HS-27A (cell line): ENCODE measurements at places on chromosomes 2 and 18.

- DNase-seq: no peak
Measured at GRCh38 chr2:213150315-213151097, 906 bp downstream of the IKZF2 start.

DNA sequence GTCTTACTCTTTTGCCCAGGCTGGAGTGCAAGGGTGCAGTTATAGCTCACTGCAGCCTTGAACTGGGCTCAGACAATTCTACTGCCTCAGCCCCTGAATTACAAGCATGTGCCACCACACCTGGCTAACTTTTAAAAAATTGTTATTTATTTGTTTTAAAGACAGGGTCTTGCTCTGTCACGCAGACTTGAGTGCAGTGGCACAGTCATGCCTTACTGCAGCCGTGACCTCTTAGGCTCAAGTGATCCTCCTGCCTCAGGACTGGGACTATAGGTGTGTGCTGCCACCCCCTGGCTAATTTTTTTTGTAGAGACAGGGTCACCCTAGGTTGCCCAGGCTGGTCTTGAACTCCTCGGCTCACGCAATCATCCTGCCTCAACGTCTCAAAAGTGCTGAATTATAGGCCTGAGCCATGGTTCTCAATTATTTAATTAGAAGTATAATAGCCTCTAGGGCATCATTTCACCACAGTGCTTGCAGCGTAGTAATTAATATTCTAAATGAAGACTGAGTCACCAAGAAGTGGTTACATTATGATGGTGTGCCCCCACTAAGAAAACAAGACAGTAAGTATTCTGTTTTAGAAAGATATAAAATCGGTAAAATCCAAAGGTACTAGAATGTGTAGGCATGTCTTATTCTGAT lies 69.6 kb downstream of the EML4 start:
- DNase-seq: no peak

- no peak for DNase-seq
Measured at GRCh38 chr18:11096839-11097750, 52.3 kb downstream of the PIEZO2 start.

GRCh38 chr2:4628998-4629501 lies 925.7 kb downstream of the DCDC2C start:
- DNase-seq: no peak

DNA sequence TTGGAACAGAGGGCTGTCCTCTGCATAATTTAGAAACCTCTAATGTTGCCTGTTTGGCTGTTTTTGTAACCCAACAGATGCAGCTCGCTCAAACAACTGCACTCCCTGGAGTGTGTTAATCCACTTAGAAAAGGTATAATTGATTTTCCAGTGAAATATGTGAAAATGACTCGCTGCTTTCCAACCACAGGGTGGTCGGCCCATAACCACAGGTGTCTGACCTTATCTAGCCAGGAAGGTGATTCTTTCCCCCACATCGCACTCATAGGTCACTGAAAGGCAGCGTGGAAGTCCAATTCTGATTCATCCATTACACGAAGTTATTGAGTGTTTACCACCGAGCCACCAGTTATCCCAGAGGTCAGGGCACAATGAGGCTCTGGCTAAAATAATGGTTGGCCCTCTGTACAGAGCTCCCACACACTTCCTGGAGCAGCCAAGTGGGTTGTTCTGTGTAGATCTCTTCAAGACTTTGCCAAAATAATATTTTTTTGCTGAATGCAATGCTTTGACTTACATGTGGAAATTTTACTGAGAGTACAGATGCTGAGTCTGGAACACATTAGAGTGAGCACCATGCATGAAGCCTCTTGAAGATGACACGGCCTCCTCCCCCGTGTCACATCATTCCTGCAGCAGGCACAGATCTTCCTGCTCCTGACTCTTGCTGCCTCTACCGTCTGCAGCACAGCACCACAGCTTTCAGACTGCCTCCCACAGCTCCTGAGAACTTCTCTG lies 396.2 kb downstream of the ZNF516 start:
- no peak for DNase-seq

DNA sequence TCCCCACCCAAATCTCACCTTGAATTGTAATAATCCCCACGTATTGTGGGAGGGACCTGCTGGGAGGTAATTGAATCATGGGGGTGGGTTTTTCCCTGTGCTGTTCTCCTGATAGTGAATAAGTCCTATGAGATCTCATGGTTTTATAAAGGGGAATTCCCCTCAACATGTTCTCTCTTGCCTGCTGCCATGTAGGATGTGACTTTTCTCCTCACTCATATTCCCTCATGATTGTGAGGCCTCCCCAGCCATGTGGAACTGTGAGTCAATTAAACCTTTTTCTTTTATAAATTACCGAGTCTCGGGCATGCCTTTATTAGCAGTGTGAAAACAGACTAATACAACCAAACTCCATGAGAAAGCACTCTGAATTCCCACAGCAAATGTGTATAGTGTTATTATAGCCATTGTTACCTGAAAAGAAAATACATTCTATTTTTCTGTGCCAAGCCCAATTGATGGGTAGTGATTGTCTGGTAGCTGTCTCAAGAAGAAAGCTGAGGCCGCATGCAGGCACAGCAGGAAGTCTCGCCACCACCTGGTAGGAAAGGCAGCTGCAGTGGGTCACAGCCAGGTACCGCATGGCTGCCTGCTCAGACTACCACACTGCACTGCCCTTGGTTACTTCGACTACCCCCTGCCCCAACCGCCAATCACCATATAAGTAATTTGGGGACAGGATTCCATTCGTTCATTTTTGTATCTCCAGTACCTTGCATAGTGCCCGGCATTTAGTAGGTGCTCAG lies 10.3 kb upstream of the ZBTB7C start:
- no peak for DNase-seq

- no peak for DNase-seq
Measured at GRCh38 chr2:9315280-9315847, 108.0 kb downstream of the ITGB1BP1 start.

DNA sequence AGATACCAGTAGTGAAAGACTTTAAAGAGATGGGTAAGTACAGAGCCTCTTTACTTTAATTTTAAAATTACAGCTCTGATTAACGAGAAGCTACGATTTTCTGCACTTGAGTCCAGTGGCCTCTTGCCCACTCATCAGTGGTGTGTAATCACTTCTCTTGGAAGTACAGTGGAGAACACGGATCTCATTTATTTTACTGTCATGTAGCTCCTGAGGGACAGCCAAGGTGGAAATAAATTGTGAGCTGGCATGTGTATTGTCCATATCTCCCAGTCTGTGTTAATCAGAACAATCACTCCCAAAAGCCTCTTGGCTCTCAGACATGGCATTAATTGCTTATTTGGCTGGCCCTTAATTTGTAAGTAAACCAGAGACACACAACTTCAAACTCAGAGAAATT lies 69.4 kb downstream of the LOXHD1 start:
- DNase-seq: no peak

GRCh38 chr2:182625814-182626213 lies 90.2 kb upstream of the DNAJC10 start:
- DNase-seq: no peak

- no peak for DNase-seq
Measured at GRCh38 chr2:14628901-14629300, 3.6 kb upstream of the LRATD1 start.

- no peak for DNase-seq
Measured at GRCh38 chr2:22904126-22904684, 480.8 kb upstream of the KLHL29 start.

GRCh38 chr2:23200787-23201114 lies 184.2 kb upstream of the KLHL29 start:
- no peak for DNase-seq

- no peak for DNase-seq
Measured at GRCh38 chr18:51168960-51169662, 28.4 kb downstream of the MEX3C start.

- no peak for DNase-seq
Measured at GRCh38 chr2:104880076-104880475, 26.2 kb downstream of the POU3F3 start.

- no peak for DNase-seq
Measured at GRCh38 chr2:128469203-128469602, 150.5 kb upstream of the HS6ST1 start.

DNA sequence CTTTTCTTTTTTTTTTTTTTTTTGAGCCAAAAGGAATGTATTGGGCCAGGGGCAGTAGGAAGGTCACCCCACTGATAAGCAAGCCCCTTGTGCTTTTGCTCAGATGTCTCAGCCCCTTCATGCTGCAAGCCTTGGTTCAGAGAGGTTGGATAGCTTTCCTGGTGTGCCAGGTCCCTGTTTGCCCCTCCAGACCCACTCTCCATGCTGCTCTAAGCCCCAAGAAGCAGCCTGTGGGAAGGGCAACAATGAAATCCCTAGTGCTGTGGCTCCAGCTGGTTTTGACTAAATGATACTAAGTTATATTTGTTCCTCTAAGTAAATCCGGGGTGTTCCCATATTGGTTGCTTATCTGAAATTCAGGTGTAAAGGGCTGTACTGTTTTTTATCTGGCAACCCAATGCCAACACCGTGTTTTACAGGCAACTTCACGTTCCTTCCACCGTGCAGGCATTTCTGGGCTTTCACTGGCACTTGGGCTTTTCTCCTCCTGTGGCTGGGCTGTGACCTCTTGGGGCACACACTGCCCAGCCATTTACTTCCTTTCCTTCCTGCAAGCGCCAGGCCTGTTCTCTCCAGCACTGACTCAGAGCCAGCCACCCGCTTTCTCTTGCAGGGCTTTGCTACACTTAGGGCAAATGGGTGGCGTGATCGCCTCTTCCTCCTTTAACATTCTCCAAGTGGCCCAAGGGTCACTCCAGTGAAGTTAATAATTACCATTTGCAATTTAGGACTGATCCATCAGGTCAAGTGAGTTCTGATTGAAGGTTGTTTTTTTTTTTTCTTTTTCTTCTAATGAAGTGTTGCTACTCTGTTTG lies 21.6 kb downstream of the MERTK start:
- no peak for DNase-seq

DNA sequence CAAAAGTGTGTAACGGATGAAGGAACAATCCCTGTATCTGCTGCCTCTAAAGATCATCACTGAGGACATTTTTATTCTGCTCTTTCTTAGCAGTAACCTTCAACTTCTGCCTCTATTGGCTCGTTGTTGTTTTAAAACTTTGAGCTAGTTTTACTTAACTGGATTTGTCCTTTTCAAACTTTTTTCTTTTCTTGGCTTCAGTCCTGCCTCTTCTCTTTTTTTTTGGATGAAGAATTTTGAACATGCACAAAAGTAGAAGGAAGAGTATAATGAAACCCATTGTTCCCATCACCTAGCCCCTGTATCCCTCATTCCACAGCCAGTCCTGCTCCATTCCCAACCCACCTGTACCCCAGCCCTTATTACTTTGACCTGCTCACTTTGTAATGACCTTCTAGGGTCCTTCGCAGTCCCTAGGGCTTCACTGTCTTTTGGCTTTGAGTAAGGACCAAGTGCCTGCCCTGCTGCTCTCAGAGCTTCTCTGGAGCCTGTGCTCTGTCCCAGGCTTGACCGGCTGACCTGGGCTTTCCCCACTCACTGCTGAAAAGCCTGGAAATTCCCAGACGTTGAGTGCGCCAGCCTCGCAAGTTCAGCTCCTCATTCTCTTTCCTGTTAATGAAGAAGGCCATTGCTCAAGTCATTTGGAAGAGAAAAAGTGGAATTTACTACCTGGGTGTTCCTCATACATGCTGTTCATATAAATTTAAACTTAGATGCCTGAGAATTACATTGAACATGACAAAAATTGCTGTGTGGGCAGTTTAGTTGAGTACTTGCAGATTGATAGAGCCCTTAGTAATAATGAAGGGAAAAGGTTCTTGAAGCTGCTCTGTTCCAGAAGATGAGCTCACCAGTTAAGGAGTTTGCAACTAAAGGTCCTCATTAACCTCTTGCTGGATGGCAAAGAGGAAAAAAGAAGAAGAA lies 149.3 kb upstream of the ALPP start:
- no peak for DNase-seq

- DNase-seq: no peak
Measured at GRCh38 chr2:25787020-25787419, 91.3 kb downstream of the ASXL2 start.

- DNase-seq: no peak
Measured at GRCh38 chr18:33459612-33460011, 19.1 kb upstream of the CCDC178 start.

GRCh38 chr2:43105586-43106558 lies 120.5 kb downstream of the ZFP36L2 start:
- DNase-seq: no peak

GRCh38 chr18:5415031-5415430 lies 119.5 kb upstream of the ZBTB14 start:
- DNase-seq: no peak

GRCh38 chr2:30385327-30385726 lies 61.7 kb upstream of the LCLAT1 start:
- no peak for DNase-seq

DNA sequence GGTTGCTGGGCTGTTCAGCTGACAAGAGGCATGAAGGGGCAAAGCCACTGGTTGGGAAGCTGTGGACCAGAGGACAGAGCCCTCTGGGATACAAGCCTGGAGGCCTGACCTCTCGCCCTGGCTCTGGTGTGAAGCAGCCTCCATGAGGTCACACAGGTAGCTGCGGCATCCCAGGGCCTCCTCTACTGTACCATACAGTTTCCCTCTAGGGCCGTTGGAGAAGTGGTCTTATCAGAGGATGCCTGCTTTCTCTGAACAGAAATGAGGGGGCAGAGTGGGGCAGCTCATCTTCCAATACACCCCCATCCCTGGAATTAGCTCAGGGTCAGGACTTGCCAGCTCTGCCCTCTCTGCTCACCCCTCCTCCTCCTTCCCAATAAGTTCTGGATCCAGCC lies 135.1 kb upstream of the SMAD2 start:
- DNase-seq: no peak

GRCh38 chr18:36458306-36458705 lies 160.8 kb downstream of the FHOD3 start:
- DNase-seq: no peak

- DNase-seq: no peak
Measured at GRCh38 chr2:172765662-172766061, 30.0 kb downstream of the RAPGEF4 start.

GRCh38 chr2:203619267-203619878 lies 84.3 kb upstream of the RAPH1 start:
- DNase-seq: no peak

DNA sequence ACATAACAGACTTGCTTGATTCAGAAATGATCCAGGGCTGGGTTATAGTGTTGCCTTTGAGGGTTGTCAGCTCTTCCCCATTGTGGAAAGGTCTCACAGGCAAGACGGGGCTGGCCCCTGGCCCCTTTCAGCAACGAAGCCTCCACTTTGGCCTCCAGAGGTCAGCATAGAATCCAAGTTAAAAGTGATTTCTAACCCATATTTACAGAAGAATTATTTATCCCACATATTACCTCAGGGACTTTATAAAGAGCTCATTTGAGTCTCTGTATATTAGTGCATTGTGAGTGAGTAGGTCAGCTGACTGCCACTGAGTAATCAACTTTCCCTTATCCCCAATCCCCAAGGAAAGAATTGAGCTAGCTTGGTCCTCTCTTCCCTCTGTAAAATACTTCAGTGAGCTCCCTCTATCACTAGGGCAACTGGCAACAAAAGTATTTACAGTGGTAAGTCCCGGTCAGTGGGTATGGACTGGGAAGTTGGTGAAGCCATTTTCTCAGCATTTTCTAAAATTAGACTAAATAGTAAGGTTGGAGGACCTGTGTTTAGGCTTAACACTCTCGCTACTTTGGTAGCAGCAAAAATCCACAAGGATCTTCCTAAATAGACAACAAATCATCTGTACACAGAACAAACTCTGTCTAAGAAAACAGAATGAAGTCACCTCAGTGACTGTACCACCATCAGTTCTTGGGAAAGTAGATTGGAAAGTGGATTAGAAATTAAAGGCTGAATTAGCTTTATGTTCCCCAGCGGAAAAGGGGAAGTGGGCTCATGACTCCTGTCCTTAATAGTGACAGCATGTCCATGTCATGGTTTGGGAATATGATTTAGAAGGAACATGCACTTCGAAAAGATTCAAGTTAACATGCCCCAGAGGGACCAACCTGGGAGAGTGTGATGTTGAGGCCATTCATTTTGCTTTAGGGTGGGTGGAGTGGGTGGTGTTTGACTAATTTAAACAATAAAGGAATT lies 171.0 kb upstream of the SIX3 start:
- DNase-seq: no peak
